ENCODE measurements at places on chromosomes 3 and 15.

- DNase-seq: no peak
These were observed 41.5 kb upstream of the CDV3 start for GRCh38 chr3:133531981-133532380.

DNA sequence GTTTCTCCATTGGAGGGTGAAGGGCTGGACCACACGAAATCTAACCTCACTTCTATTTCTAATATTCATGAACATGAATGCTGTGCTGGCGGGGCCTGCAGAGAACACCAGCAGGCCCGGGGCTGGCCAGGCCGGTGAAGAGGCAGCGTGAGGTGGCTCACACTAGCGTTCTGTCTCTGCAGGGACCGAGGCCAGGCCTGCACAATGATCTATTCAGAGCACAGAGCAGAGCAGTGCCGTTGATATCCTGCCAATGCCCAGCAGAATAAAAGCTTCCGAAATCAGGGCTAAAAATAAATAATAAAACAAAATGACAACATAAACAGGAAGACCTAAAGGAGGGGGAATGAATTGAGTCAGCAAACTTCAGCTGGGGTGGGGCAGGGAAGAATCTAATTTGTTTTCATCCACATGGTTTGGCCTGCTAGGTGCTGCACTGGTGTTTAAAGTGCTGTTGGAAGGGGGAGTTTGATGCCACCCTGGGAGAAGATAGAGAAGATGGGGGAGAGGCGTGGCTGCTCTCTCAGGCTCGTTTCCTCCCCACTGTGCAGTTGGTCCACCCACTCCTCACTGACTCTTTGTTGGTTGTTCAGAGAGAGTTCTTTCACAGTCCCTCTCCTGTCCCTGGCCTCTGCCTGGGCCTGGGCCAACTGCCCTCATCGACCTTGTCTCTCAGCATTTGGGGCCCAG is 837.1 kb downstream of the AGBL1 start:
- DNase-seq: no peak

GRCh38 chr3:185942396-185942795 is 4.6 kb upstream of the TRA2B start:
- DNase-seq: no peak

DNA sequence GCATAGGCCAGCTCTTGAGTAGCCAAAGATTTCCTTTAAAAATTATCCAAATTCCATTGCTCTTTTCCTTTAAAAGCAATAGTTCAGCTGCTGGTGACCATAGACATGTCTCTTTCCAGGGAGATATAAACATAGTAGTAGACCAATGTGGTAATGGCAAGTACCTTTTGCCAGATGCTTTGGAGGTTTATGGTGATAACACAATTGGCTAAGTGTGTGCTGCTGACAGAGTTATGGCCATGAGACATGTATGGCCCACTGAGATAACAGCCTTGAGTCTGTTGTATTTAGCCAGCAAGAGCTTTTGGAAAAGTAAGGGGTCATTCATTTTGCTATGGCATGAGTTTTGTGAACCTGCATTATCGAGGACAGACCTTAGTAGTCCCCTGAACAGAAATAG is 1146.8 kb downstream of the TUSC7 start:
- DNase-seq: no peak

- DNase-seq: no peak
These were observed 482 bp upstream of the OGG1 start for GRCh38 chr3:9749296-9749644.

GRCh38 chr3:32626631-32627030 is 56.0 kb upstream of the DYNC1LI1 start:
- no peak for DNase-seq

DNA sequence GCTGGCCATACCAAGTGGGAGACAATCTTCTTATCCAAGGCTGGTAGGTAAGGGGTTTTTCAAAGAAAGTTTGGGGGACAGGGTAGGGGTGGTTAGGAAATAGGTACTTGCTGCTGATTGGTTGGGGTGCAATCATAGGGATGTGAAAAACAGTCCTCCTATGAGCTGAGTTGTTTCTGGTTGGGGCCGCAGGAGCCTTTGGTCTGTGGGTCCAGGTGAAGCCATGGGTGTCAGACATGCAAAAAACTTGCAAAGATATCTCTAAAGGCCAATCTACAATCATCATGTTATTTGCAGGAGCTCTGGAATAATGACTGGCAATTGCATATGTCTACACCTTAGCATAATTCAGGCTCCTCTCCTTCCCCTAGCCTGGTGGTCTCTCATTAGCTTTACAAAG is 982.3 kb downstream of the DIPK2A start:
- no peak for DNase-seq

- no peak for DNase-seq
These were observed 28.4 kb upstream of the PIK3CB start for GRCh38 chr3:138862924-138863775.

Data from stimulated activated CD8-positive, alpha-beta memory T cell treated with anti-CD3 and anti-CD28 coated beads, Interleukin-4, amount 100 ng/mL, for 1 hour (primary cell).